Calu3 (cell line): ENCODE measurements at places on chromosomes 4 and X.

DNA sequence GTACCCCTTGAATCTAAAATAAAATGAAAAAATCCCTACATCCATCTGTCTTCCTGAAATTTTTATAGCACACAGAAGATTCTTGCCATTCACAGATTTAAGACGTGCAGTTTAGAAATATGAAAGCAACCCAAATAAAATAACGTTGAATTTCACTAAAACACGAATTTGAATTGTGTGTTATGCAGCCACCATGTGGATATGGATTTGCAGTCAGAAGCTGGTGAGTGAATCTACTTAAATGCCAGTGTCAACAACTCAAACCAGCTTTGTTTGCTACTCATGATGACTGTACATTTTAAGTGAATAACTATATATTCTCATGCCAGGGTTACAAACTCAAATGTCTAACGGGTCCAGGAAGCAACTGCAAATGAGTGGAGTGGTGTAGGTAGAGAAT is 173.0 kb upstream of the HAND2 start:
- no peak overlapping the region for H3K27ac ChIP-seq
- H3K4me3 ChIP-seq = no peak overlapping the region
- DNase-seq = no peak
- H3K27me3 ChIP-seq = no peaks in the 10 kb centered on the region

DNA sequence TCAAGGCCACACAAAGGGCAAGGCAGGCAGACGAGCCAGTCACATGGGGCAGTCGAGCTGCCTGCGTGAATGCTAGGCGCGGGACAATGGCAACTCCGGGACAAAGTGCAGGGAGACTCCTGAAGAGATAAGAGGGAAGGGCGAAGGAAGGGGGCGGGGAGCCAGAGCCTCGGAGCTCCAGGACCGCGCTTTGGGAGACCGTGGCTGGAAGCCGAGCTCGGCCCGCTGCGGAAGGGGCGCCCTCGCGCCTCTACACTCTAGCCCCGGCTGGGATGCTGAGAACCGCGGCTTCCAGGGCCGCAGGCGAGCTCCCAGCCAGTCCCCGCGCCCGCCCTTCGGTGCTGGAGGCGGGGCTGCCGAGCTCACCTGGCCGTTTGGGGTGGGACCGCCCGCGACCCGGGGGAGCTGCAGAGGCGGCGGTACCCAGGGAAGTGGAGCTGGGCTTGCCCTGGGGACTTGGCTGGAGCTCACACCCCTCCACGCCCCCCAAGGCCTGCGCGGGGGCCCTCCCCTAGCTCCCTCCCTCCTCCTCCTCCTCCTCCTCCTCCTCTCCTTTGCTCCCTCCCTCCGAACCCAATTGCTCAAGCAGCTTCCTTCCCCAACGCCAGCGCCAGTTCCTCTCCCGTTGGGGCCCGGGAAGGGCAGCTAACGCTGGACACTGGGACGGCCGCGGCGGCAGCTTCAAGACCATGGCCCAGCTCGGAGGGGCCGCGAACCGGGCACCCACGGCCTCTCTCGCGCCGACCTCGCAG is at the start of gene SOWAHD:
Gene SOWAHD (plus strand): TSS at position 610 of the 752 bp plus-strand sequence. CDS start 80 bp downstream, at position 690.
- peaks cover 9% of the 10 kb centered on the region for H3K4me1 ChIP-seq
- peak within 1 kb of the TSS; percentile 76 for H3K4me3 ChIP-seq
- DNase-seq = peak; percentile 46
- H3K36me3 ChIP-seq = peaks cover 12% of the 10 kb centered on the region

- no peak for DNase-seq
- no peaks in the 10 kb centered on the region for H3K27me3 ChIP-seq
- H3K4me3 ChIP-seq = no peak overlapping the region
- H3K4me1 ChIP-seq = no peaks in the 10 kb centered on the region
Observed at GRCh38 chr4:145404761-145405160, 76.9 kb upstream of the SMAD1 start.

DNA sequence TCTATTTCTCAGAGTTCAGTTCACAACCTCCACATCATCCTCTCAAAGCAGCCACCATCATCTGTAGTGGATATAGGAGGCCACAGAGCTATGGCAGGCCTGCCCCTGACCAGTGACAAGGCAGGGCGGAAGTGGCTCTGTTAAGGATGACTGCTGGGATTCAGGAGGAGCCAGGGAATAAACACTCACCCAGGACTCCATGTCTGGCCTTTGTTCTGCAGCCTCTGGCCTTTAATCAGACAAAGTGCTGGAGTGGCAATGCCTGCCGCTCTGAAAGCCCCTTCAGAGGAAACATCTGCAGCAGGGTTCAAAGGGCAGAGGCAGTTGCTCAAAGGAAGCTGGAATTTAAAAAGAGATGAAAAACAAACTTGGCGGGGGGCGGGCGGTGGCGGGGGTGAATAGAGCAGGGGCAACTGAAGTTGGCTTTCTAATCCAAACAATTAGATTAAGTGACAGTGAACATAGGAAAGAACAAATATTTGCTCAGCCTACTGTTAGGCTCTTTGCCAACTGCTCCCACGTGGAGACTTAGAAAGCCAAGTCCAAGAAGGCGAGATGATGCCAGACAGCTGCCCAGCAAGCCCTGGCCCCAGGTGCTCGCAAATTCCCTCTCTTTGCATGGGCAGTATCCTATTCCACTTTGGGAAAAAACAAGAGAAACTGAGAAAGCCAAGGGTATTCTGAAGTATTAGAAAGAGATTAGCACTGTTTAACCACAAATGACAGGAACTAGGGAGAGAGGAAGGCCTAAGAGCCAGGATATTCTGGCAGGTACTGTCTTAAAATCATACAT is 5.5 kb downstream of the MPP1 start:
- H3K36me3 ChIP-seq = no peaks in the 10 kb centered on the region
- H3K4me1 ChIP-seq = peaks cover 41% of the 10 kb centered on the region
- peaks cover 38% of the 10 kb centered on the region for H3K27me3 ChIP-seq
- DNase-seq = peak; percentile 52
- H3K4me3 ChIP-seq = no peak overlapping the region

- H3K27me3 ChIP-seq = no peaks in the 10 kb centered on the region
- H3K4me3 ChIP-seq = no peak overlapping the region
- H3K27ac ChIP-seq = no peak overlapping the region
- peaks cover 11% of the 10 kb centered on the region for H3K4me1 ChIP-seq
- H3K36me3 ChIP-seq = no peaks in the 10 kb centered on the region
Observed at GRCh38 chr4:169025184-169025583, 15.1 kb upstream of the CBR4 start.

GRCh38 chr4:109051054-109051453 is 251.4 kb downstream of the COL25A1 start:
- no peak for DNase-seq
- H3K36me3 ChIP-seq = no peaks in the 10 kb centered on the region
- H3K4me1 ChIP-seq = no peaks in the 10 kb centered on the region
- H3K27me3 ChIP-seq = no peaks in the 10 kb centered on the region
- H3K4me3 ChIP-seq = no peak overlapping the region

DNA sequence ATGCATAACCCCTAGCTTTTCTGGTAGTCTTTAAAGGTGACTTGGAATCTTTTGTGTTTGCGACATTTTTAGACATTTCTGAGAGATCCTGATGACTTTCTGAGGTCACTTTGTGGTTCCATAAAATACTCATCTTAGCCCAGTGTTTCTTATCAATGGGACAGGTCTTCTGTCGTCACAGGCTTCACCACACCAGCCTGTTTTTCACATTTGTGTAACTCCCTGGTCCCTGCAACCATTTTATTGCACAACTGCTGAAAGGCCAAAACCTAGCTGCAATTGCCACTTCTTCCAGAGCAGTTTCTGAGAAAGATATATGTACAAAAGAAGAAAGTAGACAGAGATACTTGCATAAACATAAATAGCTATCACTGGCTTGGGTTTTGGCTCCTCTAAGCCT is 120.9 kb downstream of the IL15 start:
- H3K4me3 ChIP-seq = no peak overlapping the region
- H3K27me3 ChIP-seq = no peaks in the 10 kb centered on the region
- no peaks in the 10 kb centered on the region for H3K36me3 ChIP-seq
- H3K4me1 ChIP-seq = no peaks in the 10 kb centered on the region

DNA sequence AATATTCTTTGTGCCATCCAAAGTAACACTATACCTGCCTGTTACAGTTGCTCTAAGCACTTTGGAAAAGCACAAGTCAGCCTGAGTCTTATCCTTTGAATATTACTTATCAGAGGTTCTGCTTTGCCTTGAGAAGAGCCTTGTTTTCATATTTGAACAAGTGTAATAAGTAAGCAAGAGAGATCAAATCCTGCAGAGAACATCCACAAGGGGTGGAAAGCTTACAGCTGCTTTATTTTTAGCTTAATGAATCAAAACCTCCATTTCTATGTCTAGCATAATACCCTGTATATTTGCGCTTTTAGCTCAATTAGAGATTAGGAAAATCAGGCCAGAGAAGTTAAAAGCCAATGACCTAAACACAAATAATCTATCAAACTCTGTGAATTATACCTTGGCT is 139.8 kb downstream of the CDS1 start:
- no peaks in the 10 kb centered on the region for H3K27me3 ChIP-seq
- no peaks in the 10 kb centered on the region for H3K36me3 ChIP-seq
- no peak for DNase-seq
- no peak overlapping the region for H3K4me3 ChIP-seq
- no peak overlapping the region for H3K27ac ChIP-seq

GRCh38 chrX:151621422-151621821 is 57.9 kb downstream of the PASD1 start:
- no peak overlapping the region for H3K27ac ChIP-seq
- DNase-seq = no peak
- no peaks in the 10 kb centered on the region for H3K4me1 ChIP-seq
- no peaks in the 10 kb centered on the region for H3K36me3 ChIP-seq

- no peak for DNase-seq
- no peak overlapping the region for H3K4me3 ChIP-seq
- peaks cover 16% of the 10 kb centered on the region for H3K4me1 ChIP-seq
- no peaks in the 10 kb centered on the region for H3K36me3 ChIP-seq
Observed at GRCh38 chrX:79330022-79330421, 37.1 kb downstream of the ITM2A start.

DNA sequence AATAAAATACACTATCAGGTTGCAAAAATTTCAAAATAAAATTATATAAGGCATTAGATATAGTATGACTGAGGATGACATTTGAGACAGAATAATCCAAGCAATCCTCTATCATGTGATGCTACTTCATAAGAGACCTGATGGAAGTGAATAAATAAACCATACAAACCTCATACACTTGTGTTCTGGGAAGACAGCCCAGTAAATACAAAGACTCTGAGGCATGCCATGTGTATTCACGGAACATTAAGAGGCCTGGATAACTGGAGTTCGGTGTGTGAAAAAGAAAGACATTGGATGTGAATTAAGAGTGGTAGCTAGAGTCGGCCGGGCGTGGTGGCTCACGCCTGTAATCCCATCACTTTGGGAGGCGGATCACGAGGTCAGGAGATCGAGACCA is 364.2 kb downstream of the ADAM29 start:
- H3K27me3 ChIP-seq = no peaks in the 10 kb centered on the region
- no peak overlapping the region for H3K4me3 ChIP-seq
- H3K36me3 ChIP-seq = no peaks in the 10 kb centered on the region

DNA sequence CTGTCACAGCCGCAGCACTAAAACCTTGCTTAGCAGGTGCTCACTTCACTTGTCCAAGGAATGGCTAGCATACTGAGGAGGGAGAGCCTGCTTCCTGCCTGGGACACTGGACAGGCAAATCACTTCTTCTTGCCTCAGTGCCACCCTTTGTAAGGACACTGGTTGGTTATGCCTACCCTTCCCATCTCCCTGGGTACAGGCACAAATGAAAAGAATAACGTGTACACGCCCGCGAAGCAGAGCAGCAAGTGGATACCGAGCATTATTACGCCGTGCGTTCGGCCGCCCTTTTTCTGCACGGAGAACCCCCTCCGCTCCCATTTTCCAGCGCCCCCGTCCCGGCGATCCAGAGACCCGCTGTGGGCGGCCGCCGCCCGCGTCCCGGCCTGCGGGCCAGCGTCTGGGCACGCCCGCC is 338 bp upstream of the KLHL2 start:
- DNase-seq = no peak
- H3K36me3 ChIP-seq = peaks cover 7% of the 10 kb centered on the region
- H3K4me3 ChIP-seq = peak overlapping the region; percentile 58
- H3K4me1 ChIP-seq = peaks cover 35% of the 10 kb centered on the region

GRCh38 chr4:149914119-149915115 is 98.8 kb upstream of the IQCM start:
- no peak overlapping the region for H3K4me3 ChIP-seq
- no peak overlapping the region for H3K27ac ChIP-seq
- DNase-seq = peak; percentile 62
- peaks cover 19% of the 10 kb centered on the region for H3K4me1 ChIP-seq

- no peak overlapping the region for H3K27ac ChIP-seq
- H3K36me3 ChIP-seq = no peaks in the 10 kb centered on the region
- DNase-seq = no peak
- H3K4me1 ChIP-seq = no peaks in the 10 kb centered on the region
Observed at GRCh38 chrX:47098338-47099094, 20.3 kb downstream of the RGN start.

GRCh38 chr4:159090255-159090654 is 12.6 kb upstream of the RAPGEF2 start:
- no peak for DNase-seq
- H3K4me3 ChIP-seq = no peak overlapping the region
- no peaks in the 10 kb centered on the region for H3K36me3 ChIP-seq
- no peak overlapping the region for H3K27ac ChIP-seq

GRCh38 chr4:121209171-121209570 is 45.0 kb upstream of the TNIP3 start:
- no peaks in the 10 kb centered on the region for H3K27me3 ChIP-seq
- H3K36me3 ChIP-seq = no peaks in the 10 kb centered on the region
- H3K4me1 ChIP-seq = peaks cover 12% of the 10 kb centered on the region
- no peak overlapping the region for H3K4me3 ChIP-seq
- DNase-seq = no peak
- H3K27ac ChIP-seq = no peak overlapping the region

- no peaks in the 10 kb centered on the region for H3K36me3 ChIP-seq
- H3K27ac ChIP-seq = no peak overlapping the region
- peaks cover 35% of the 10 kb centered on the region for H3K4me1 ChIP-seq
Observed at GRCh38 chr4:76059750-76060149, 14.8 kb upstream of the ART3 start.

GRCh38 chr4:3712936-3713335 is 53.2 kb upstream of the ADRA2C start:
- no peak overlapping the region for H3K27ac ChIP-seq
- H3K27me3 ChIP-seq = peaks cover 39% of the 10 kb centered on the region
- H3K4me3 ChIP-seq = no peak overlapping the region
- no peak for DNase-seq
- H3K36me3 ChIP-seq = no peaks in the 10 kb centered on the region

- H3K36me3 ChIP-seq = peaks cover 8% of the 10 kb centered on the region
- no peak overlapping the region for H3K27ac ChIP-seq
- no peak overlapping the region for H3K4me3 ChIP-seq
Observed at GRCh38 chrX:53239474-53239873, 14.5 kb upstream of the KDM5C start.

- no peak overlapping the region for H3K27ac ChIP-seq
- H3K27me3 ChIP-seq = no peaks in the 10 kb centered on the region
- H3K4me3 ChIP-seq = no peak overlapping the region
- DNase-seq = no peak
- H3K4me1 ChIP-seq = no peaks in the 10 kb centered on the region
Observed at GRCh38 chrX:96224279-96224678, 460.4 kb upstream of the DIAPH2 start.

DNA sequence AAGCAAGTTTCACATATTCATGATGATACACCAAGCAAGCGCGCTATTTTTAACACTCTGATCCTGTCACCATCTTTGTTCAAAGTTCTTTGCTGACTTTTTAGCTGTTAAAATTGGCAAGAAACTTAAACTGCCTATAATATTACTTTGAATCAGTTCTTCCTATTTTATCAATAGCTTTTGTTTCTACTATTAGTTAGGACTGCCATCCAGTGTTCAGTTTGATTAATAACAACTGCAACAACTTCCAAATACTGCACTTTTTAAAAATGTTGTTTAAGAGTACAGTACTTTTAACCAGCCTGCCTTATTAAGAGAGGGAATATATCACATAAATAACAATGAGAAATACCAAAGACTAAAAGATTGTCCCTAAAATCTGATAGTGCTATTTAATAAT is 614.3 kb downstream of the FAM133A start:
- no peak overlapping the region for H3K27ac ChIP-seq
- no peaks in the 10 kb centered on the region for H3K4me1 ChIP-seq
- no peaks in the 10 kb centered on the region for H3K36me3 ChIP-seq
- no peaks in the 10 kb centered on the region for H3K27me3 ChIP-seq
- DNase-seq = no peak
